ELF-1 (cell line): ENCODE measurements at places on chromosomes 11 and 22.

DNA sequence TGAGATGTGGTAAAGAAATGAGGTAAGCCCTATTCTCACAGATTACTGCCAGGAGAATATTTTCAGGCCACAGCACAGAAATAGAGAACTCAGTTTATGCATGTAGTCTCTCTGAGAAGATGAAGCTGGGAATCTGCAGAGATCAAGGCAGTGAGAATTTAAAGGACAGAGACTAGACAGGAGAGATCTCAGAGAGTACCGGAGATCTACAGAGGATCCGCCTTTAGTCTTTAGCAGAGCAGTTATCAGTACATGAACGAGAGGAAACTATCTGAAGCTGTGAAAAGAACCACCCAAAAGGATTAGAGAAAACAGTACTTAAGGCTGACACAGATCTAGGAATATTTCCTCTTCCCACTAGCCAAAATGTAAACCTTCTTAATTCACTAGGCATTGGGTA lies 101.5 kb downstream of the DLG2 start:
- no peak for DNase-seq

DNA sequence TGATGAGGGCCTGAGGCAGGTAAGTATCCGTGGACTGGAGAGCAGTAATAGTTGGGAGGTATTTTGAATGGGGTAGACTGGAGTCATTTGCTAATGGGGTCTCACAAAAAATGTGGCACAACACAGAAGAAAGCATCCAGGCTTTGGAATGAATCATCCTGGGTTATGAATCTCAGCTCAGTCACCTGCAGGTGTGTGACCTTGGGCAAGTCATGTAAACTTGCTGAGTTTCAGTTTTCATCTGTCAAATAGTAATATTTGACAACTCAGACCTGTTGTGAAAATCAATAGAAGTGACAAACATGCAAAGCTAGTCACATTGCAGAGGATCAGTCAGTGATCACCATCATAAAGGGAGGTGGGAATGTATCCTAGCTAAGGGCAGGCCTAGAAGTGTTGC lies 232.0 kb upstream of the TENM4 start:
- no peak for DNase-seq

GRCh38 chr11:67629386-67630227 lies at the start of gene NUDT8:
Gene NUDT8, minus strand, starts transcription at chr11:67629937. Its CDS starts 26 bp downstream, at chr11:67629911.
- DNase-seq, result peak; percentile 91

GRCh38 chr22:48639896-48640748 lies 1187.6 kb downstream of the BRD1 start:
- DNase-seq, result no peak

DNA sequence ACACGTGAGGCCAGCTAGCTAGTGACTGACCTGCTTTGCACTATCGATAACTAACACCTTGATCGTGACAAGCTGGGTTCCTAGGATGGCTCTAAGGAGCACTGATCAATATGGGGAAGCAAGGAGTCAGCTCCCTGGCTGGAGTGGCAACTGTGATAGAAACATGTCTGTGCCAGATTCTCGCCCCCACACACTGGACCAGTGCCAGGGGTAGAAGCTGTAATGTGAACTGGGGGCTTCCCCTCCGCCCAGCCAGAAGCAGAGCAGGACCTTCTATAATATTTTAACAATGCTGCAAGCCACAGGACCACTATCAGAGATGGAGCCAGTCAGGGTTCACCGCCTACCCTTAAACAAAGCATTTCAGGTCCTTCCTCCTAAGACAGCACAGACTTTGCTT lies 96.5 kb downstream of the DSCAML1 start:
- no peak for DNase-seq

DNA sequence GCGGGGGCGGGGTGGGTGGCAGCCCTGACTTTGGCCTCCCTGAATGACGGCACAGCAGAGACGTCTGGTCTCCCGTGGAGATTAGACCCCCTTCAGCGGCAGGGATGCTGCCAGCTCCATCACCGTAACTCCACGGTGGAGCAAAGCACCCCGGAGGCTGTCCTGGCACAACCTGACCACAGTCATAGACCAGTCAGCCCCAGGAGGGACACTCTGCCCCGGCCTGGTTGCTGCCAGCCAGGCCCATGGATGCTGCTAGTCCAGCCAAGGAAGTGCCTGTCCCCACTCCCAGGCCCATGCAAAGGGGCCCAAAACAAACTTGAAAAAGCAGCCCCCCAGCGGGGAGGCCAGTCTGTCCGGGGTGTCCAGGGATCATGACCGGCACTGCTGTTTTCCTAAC lies 11.5 kb upstream of the ANO1 start:
- DNase-seq, result no peak

DNA sequence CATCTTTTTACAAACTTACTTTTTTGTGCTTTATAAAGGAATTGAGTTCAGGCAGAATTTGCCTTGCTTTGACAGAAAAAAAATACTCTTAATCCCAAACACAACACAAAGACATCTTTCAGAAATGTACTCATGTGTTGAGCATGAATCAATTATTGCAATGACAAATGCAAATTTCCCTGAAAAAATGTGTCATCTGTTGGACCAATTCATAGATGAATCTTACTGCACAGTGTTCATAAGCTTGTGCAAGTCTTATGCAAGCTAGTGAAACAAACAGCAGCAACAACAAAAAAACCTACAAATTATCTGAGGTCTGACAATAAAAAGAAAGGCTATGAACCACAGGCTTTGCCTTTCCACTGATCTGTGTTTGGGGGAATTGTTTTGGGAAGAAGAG lies 42.3 kb upstream of the HTATIP2 start:
- no peak for DNase-seq

GRCh38 chr11:10287766-10288715 lies 6.0 kb downstream of the SBF2 start:
- no peak for DNase-seq

GRCh38 chr11:1655168-1656060 lies 25.8 kb downstream of the KRTAP5-5 start:
- DNase-seq, result no peak

GRCh38 chr11:1933416-1934334 lies 13.5 kb upstream of the MRPL23 start:
- DNase-seq, result no peak

- DNase-seq, result no peak
Observed at GRCh38 chr11:70327717-70328116, 57.2 kb downstream of the PPFIA1 start.

DNA sequence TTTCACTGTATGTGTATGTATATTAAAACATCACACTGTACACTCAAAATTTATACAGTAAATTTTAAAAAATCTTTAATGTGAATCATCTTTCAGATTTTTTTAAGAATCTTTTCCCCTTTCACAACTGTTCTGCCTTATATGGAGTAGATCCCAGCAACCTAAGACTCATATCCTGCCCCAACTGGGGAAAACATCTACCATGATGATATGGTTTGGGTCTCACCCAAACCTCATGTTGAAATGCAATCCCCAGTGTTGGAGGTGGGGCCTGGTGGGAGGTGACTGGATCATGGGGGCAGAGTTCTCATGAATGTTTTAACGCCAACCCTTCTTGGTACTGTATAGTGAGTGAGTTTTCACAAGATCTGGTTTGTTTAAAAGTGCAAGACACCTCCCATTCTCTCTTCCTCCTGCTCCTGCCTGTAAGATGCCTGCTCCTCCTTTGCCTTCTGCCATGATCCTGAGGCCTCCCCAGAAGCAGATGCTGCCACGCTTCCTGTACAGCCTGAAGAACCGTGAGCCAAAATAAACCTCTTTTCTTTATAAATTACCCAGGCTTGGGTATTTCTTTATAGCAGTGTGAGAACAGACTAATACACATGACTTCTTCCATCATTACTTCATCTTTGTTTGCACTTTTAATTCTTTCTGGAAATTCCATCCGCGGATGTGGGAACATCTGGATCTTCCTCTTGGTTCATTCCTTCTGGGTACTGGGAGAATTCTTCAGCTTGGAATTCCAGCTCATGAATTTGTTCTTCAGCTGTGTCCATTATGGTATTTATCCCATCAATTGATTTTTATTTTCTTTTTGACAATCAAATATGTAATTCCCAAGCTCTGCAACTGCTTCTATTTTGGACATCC lies 36.9 kb downstream of the LINC01488 start:
- no peak for DNase-seq

DNA sequence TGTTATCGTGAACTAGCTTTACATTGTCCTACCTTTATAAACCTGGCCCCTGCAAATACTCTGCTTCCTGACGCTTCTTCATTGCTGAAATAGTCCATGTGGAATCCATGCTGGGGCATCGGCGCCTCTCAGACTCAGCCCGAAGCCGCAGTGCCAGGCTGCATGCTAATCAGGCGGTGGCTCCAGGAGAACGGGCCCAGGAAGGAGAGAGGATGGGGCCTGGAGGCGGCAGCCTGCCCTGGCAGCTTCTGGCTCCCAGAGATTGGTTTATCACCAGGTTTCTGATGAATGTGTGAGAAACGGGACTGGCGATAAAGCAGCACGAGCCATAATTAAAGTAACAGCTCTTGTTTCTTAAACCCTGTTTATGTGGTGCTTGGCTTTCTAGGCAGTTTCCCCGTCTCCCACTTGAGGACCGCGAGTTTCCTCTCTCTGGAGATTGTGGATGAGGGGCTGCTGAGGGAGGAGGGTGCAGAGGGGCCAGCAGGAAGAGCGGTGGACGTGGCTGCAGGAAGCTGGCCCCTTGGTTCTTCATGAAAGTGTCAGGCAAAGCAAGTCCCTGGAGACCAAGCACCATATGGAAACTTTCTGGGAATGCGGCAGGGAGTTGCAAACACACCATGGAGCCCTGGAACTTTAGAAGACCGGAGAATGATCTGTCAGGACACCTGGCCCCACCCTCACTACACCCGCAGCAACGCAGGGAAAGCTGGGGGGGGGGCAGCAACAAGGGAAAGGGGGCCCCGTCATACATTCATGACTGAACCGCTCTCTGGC lies 93.4 kb downstream of the NTM start:
- peak; percentile 34 for DNase-seq

- DNase-seq, result no peak
Observed at GRCh38 chr11:69335007-69335780, 41.2 kb downstream of the MYEOV start.

DNA sequence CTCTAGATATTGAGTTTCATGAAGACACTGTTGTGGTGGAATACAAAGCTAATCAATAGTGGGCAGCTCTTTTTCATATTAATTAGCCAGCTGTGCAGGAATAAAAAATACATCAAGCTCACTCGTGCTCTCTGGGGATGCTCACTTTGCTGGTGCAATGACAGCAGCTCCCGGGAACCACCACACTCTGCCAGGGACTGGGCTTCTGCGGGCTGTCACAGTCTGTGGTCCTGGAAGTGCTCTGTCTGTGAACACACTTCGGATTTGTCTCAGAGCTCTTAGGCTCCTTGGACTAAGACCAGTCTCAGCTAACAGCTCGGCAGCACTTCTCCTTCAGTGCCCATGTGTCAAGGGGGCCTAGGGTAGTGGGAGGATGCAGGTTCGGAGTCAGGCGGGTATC lies 393.5 kb downstream of the TENM4 start:
- DNase-seq, result no peak

GRCh38 chr11:121613724-121614123 lies 161.0 kb upstream of the SORL1-AS1 start:
- DNase-seq, result no peak

DNA sequence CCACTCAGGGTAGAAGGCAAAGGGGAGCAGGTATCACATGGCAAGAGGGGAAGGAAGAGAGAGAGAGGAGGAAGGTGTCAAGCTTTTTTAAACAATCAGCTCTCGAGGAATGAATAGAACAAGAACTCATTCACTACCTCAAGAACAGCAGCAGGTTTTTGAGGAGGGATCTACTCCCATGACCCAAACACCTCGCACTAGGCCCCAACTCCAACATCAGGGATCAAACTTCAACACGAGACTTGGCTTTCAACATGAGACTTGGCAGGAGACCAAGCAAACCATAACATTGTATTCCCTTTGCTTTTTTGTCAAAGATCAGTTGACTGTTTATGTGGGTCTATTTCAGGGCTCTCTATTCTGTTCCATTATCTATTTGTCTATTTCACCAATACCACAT lies 26.9 kb upstream of the APOBEC3A start:
- no peak for DNase-seq

DNA sequence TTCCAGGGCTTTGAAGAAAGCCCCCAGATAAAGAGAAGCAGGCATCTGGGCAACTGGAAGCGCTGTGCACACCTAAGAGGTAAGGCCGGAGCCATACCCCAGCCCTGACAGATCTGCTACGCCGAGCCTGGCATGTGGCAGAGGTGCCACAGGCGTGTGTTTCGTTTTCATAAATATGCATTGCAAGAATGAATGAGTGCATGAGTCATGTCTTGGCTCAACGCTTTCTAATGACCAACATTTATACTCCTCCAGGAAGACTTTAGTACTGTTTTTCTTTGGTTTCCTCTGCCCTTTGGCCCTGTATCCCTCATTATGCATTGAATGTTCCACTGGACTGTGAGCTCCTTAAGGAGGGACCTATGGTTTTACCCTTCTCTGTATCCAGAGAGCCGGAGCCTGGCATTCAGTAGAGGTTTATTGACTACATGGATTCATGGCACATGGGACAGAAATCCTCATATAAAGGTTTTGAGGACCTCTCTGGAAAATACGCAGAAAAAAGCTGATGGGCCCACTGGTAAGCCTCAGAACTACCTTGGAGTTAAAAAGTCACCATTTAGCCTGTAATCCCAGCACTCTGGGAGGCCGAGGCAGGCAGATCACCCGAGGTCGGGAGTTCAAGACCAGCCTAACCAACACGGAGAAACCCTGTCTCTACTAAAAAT lies 38.9 kb upstream of the CSNK2A3 start:
- no peak for DNase-seq

GRCh38 chr22:35092406-35092805 lies 26.4 kb downstream of the ISX start:
- DNase-seq, result peak; percentile 31

DNA sequence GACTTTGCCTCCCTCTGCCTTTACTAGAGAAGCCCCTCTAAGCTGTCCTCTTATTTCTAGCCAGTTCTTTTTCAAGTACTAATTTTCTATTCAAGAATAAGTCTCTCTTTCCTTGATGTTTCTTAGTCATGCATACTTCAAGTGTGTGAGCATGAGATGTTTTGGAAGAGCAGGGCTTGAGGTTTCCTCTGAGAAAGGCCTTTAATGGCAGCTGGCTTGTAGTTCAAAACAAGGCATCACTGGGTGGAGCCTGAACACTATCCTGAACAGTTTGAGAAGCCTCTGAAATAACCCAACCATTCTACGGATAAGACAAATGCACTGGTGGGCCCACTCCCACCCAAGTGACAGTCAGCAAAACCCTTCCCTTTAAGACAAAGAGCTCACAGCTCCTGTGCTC lies 37.6 kb downstream of the CLDN25 start:
- no peak for DNase-seq
